ENCODE measurements at places on chromosomes 1 and 21.
A peak's percentile ranks its signal among the peaks of the same experiment; 100 is the strongest.

GRCh38 chr1:46804926-46805325, 6.1 kb downstream of the CYP4B1 start:
- DNase-seq = no peak

DNA sequence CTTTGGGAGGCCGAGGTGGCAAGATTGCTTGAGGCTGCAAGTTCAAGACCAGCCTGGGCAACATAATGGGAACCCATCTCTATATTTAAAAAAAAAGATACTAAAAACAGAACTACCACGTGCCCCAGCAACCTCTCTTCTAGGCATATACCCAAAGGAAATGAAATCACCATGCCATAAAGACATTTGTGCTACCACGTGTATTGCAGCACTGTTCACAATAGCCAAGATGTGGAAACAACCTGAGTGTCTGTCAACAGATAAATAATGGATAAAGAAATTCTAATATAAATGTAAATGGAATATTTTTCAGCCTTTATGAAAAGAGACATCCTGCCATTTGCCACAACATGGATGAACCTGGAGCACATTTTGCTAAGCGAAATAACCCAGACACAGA, 128.6 kb downstream of the PCNX2 start:
- no peak for DNase-seq

GRCh38 chr1:231801042-231801585, 174.5 kb downstream of the DISC1 start:
- DNase-seq = no peak

DNA sequence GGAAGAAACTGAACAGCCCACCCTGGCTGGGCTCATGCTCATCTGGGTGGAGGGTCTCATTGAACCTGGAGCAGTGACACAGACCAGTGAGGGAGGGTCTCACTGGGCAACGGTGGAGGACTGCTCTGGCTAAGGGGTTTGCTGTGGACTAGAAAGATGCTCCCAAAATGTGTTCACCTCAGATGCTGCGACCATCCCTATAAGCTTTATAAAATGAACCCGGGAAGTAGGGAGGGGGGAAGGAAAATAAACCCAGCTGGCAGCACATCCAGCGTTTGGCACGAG, 34.5 kb upstream of the LBR start:
- no peak for DNase-seq

DNA sequence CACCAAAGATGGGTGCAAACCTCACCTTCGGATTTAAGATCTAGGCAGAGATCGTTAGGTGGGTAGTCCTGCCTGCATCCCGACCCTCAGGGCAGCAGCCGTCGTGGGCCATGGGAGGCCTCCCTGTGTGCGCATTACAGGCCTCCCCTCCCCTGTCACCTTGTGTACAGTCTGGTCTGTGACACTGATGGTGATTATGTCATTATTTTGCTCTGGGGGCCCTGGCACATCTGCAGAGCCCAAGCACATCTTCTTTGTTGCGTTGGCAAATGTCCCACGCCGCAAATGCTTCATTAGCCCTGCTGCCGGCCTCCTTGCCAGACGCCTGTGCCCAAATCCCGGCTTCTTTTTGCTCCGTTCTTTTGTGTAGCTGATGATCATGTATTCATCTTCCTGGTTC, 31.7 kb downstream of the PROX1 start:
- DNase-seq = no peak

GRCh38 chr1:202967684-202968281, 726 bp upstream of the CYB5R1 start:
- DNase-seq = no peak

DNA sequence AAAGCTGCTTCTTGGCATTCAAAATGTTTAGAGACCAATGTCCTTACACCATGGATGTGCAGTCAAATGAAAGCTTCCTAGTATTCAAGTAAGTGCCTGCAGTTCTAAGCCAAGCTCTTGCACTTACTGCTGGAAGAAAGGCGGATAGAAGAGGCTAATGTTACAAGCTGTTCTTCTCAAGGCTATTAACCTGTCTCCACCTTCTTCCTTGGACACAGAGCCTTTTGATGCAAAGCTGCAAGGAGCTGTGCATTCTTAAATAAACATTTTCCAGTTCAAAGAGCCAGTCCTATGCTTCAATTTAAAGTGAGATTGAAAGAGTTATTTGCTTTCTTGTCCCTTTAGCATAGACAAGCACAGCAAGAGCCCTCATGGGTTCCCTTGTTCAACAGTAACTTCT, 167.9 kb upstream of the RUNX1 start:
- DNase-seq = no peak

GRCh38 chr21:36141513-36141925, 6.6 kb downstream of the CBR3 start:
- DNase-seq = peak; percentile 77

- no peak for DNase-seq
These were observed 320.7 kb downstream of the AJAP1 start for GRCh38 chr1:4974981-4975685.

DNA sequence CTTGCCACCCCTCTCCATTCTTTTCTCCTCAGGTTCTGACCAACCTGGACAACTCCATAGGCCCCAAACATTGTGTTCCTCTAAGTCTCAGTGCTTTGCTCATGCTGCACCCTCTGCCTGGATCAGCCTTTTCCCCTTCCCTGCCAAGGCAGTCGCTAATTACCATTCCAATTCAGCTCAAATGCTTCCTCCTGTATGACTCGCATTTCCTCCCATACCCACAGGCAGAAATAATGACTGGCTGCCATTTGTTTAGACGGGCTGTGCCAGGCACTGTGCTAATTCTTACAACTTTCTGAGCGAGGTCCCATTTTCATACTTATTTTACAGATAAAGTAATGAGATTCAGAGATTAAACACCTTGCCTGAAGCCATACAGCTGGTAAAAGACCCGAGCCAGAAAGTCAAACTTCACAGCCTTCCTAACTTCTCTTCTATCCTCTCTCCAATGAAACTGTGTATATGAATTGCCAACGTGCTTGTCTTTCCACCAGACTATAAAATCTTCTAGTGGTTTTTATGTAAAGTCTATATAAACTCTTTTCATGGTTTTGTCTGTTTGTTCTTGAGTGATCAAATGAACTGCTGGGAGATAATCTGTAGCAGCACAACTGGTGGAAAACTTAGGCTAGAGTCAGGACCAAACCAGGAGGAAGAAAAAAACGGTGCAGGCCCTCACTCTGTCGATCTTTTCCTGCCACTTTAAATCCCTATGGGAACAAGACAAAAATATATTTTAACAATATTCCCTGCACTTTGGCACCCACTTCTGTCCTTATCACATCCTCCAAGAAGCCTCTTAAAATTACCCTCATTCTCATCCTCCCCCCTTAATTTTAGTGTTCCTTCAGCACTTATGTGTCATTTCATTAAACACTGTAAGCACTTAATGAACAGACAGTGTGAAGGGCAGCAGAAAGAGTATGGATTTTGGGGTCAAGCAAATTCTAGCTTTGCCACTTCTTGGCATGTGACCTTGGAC, 33.7 kb downstream of the RAB3B start:
- DNase-seq = peak; percentile 63

GRCh38 chr1:51100264-51100880, 1.7 kb upstream of the C1orf185 start:
- DNase-seq = no peak

DNA sequence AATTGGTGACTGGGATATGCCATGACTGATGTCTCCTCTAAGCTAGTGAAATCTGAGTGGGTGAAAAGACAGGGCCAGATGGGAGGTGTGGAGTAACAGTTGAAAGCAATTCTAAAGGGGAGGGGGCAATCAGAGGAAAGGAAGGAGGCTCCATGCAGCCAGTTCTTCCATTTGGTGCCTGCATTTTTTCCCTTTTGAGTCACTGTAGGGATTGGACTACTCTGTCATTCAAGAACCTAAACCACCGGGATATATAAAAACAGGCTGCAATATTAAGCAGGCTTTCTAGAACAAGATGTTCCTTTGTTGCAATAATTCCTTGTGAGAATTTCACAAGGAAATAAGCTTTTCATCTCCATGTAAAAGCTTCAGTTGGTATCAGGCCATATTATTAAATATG, 18.3 kb downstream of the CLIC6 start:
- no peak for DNase-seq

GRCh38 chr1:30040081-30041019, 683.0 kb downstream of the MATN1 start:
- no peak for DNase-seq

- peak; percentile 83 for DNase-seq
These were observed 40.9 kb downstream of the PLXNA2 start for GRCh38 chr1:208203127-208203847.

DNA sequence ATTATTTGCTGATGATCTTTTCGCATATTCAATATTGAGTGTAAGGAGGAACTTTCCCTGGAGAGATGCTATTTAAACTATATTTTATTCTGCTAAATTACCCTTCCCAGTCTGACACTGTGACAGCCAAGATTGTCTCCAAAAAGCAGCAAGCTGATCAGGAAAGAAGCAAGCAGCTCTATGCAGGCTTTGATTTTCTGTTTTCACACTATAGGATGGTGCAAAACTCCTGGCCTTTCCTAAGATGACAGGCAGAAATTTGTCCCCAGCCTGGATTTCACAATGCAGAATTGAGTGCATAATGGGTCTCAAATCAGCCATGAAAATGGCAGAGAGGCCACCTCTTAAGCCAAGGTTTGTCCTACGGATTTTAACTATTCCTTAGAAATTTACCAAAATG, 1.1 kb downstream of the SGIP1 start:
- DNase-seq = no peak

- DNase-seq = no peak
These were observed 556.4 kb downstream of the KIF26B start for GRCh38 chr1:245710961-245711903.

- DNase-seq = no peak
These were observed 40.6 kb upstream of the PLA2G5 start for GRCh38 chr1:20029178-20029912.

DNA sequence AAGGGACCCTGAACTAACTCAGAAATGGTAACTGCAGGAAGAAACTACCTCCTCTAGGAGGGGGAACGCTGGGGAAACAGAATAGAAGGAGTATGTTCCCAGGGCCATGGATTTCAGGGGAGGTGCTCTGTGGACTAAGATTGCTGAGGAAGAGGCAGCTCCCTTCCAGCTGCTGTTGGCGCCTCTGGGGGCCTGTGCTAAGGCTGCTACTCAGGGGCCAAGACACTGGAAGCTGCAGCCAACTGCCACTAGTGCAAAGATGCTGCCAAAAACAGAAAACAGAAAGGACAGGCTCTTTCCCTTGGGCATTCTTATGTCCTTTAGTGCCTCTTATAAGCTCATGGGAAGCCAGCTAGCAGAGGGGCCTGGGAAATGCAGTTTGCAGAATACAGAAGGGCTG, 58.0 kb upstream of the SGIP1 start:
- DNase-seq = no peak

DNA sequence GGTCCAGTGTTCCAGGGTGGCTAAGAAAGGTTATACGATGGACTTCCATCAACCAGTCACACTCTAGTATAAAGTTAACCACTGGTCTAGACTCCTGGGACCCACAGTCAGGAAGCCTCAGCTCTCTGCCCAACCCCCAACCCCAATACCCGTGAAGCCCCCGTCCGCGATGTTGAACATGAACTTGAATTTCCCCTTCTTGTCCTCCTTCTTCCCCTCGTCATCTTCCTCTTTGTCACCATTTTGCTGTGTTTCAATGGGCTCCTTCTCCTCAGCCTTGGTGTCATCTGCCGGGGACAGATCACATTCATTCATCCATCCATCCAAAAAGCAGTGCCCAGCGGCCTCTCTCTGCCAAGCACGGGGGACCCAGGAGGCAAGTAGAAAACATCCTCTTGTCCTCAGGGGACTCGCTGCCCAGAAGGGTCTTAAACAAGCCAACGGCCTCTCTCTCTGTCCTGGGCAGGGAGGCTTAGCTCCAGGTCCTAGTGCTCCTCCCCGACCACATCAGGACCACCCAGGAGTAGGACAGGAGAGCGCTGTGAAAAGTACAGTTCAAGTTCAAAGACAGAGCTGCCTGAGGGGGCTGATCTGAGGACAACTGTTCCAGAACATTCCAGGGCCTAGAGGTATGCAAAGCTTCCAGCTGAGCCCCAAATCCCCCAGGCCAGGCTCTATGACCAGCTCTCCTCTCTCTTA, 66.5 kb downstream of the KCNAB2 start:
- DNase-seq = no peak

All from AG10803 (cell line).